Stimulated activated naive CD8-positive, alpha-beta T cell treated with anti-CD3 and anti-CD28 coated beads, Interleukin-15, Interleukin-2, amounts not matched to agents 100 U/mL and 50 U/mL, for 24 hours (primary cell): ENCODE measurements at places on chromosomes 4 and X.

- DNase-seq, result no peak
Observed at GRCh38 chr4:13441506-13441905, 42.6 kb downstream of the RAB28 start.

GRCh38 chrX:56788717-56789122, 59.7 kb downstream of the NBDY start:
- no peak for DNase-seq

- no peak for DNase-seq
Observed at GRCh38 chrX:119229253-119229615, 6.9 kb upstream of the PGRMC1 start.

DNA sequence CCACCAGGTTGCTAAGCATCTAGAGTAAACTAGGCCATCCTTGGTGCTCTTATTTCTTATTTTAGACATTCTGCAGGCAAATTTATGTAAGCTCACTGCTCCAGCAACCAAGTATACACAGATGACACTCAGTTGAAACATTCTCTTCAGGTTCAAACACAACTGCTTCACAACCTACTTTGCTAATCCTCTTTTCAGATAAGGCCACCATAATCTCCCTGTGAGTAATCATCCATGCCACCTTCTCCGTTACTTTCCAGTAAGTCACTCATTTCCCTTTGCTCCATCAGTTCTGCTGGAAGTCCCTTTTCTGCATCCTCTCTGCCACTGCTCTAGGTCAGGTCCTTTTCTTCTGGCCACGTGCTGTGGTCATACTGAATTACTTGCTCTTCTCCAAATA, 120.2 kb upstream of the WDFY3 start:
- no peak for DNase-seq

- DNase-seq, result no peak
Observed at GRCh38 chr4:137203601-137204000, 328.7 kb downstream of the PCDH18 start.

DNA sequence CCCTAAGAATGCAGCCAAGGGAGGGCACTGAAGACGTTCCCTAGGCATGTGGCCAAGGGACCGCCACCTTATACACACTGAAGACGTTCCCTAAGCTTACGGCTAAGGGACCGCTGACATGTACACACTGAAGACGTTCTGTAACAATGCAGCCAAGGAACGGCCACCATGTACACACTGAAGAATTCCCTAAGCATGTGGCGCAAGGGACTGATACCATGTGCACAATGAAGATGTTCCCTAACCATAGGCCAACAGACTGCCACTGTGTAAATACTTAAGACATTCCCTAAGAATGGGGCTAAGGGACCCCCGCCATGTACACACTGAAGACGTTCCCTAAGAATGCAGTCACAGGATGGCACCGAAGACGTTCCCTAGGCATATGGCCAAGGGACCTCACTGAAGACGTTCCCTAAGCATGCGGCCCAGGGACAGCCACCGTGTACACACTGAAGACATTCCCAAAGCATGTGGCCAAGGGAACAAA, 36.1 kb downstream of the DHRSX start:
- no peak for DNase-seq

GRCh38 chr4:5809216-5809776, 83.6 kb downstream of the CRMP1 start:
- no peak for DNase-seq

DNA sequence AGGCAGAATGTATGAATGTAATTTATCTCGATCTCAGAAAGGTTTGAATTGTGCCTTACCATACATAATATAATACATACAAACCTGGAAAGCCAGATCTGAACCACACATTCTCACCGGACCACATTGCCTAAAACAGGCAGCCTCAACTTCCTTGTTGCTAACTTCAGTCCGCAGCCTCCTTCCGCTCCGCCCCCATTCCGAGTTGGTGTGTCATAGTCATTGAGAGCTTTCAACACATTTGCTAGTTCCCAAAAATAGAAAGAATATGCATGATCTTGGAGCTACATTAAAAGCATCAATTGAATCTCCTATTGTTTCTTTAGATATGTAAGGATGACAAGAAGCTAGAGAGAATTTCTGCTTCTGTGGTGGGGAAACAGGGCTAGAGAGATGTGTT, 127.2 kb downstream of the ARHGEF9 start:
- no peak for DNase-seq
